ENCODE measurements at places on chromosomes 11 and 22.

DNA sequence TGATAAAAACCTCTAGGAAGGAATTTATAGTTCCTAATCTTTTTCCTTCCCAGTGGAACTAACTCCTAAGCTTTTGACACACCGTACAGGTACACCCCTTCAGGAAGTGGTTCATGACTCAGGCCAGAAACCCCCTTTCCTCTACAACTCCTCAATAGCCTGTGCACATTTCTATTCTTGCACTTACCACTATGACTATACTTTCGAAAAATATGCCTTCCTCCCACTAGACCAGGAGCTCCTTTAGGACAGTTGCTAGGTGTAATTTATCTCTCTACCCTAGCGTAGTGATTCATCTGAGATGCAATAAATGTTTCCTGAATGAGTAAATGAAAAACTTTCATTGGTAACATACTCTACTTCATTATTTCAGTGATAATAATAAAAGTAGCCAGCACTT, 14.5 kb downstream of the MAP6 start:
- DNase-seq = no peak

- no peak for DNase-seq
These were observed 25.9 kb upstream of the ZBTB16 start for GRCh38 chr11:114033572-114033971.

DNA sequence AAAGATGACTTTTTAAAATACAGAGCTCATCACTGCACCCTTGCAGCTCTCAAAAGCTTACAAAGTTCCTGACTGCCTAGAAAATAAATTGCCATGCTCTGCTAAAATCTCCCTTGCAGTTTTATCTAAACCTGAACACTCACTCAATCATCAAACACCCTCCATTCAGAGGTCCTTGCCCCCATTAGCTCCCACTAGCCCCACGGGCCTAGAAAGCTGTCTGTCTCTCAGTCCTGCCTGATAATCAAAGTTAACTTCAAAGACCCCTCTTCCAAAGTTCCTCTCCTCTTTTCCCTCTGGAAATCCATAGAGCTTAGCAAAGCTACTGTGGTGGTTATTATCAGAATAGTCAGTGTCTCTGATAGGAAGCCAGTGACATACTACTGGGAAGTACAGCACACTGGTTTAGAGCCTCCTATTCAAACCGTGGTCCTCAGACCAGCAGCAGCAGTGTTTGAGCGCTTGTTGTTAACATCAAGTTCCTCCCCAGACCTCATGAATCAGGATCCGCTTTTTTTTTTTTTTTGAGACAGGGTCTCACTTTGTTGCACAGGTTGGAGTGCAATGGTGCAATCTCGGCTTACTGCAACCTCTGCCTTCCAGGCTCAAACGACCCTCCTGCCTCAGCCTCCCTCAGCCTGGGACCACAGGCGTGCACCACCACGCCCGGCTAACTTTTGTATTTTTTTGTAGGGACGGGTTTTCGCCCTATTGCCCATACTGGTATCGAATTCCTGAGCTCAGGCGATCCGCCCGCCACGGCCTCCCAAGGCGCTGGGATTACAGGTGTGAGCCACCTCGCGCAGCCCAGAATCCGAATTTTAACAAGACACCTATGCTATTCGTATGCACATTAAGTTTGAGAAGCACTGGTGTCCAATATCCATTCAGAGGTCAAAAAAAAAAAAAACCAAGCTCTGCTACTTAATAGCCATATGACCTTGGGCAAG, 1.2 kb downstream of the NDUFC2 start:
- DNase-seq = no peak

- peak; percentile 72 for DNase-seq
These were observed 22.7 kb upstream of the PLEKHB1 start for GRCh38 chr11:73623686-73624085.
